ENCODE measurements at places on chromosomes 1 and 21.

GRCh38 chr1:185853739-185854138, 119.5 kb downstream of the HMCN1 start:
- DNase-seq, result no peak

DNA sequence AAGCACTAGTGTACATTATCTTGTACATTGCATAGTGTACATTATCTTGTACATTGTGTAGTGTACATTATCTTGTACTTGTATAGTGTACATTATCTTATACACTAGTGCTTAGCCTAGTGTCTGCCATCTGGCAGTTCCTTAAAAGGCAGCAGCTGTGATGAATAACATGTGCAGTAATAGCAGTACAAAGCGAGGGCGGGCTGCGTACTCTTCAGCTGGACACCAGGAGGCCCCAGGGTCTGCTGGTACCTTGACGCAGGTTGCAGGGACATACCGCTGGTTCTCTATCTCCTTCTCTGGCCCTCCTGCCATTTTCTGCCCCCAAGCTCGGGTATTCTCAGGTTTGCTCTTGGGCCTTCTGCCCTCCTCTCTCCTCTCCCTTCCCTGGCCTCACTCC, 149.6 kb downstream of the SEC16B start:
- no peak for DNase-seq

GRCh38 chr1:209643285-209644020, 8.8 kb downstream of the LAMB3 start:
- no peak for DNase-seq

DNA sequence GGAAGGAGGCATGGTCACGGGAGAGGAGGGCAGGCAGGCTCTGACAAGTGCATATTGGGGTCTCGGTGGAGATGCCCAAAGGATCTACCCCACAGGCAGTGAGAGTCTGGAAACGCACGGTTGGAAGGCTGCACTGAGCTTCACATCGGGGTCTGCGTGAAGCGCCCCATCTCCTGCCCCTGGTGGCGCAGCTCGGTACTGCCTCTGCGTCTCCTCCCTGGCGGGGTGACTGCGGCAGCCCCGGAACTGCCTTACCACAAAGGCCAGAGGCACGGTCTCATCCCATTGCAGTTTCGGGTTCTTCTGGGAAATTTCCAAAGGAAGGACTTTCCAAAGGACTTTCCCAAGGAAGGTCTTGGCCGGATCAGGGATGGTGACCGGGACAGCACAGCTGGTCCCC, 69.2 kb upstream of the AJAP1 start:
- DNase-seq, result no peak

DNA sequence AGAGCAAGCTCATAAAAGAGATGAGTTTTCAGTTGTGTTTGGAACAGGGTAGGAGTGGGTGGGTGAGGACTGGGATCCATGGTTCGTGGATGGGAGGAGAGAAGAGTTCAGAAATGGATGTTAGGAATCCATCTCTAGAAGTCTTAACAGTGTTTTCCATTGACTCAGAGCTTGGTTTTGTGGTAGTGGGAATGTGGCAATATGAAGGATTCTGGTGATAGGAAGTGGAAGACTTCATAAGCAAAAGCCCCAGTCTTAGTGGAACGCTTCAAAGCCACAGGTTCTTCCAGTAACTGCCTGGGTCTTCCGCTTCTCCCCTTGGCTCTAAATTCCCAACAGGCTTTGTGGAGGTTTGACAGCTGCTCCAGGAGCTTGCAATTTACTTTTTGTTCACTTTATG, 167.9 kb downstream of the KCNJ6 start:
- no peak for DNase-seq

GRCh38 chr1:228402641-228403025, 4.0 kb downstream of the TRIM11 start:
- DNase-seq, result no peak

DNA sequence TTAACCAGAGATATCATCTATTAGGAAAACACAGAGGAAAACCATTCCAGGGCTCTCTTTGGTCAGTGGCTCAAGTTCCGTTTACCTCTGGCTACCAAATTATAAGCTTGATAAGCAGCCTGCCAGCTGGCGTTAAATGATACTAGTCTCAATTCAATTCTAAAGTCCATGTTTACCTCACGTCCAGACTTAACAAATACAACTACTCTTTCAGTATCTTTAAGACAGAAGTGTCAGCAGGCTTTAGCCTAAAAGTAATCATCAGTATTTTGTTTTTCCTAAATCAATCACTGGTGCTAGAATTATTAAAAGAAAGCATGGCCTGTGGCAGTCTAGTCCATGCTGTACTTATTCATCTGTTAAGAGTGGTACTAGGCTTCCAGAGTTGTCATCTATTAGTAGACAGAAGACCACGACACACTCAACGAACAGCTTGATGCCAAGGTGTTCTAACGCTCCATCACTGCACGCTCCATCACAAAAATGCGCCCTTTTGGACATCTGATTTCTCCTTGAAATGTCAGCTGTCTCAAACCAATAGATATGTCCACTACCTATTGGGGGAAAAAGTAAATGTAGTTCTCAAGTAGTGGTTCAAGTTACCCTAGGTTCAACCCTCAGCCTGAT, 1.5 kb downstream of the IVNS1ABP start:
- DNase-seq, result no peak

GRCh38 chr21:38768471-38769063, 37.2 kb upstream of the ETS2 start:
- peak; percentile 56 for DNase-seq

DNA sequence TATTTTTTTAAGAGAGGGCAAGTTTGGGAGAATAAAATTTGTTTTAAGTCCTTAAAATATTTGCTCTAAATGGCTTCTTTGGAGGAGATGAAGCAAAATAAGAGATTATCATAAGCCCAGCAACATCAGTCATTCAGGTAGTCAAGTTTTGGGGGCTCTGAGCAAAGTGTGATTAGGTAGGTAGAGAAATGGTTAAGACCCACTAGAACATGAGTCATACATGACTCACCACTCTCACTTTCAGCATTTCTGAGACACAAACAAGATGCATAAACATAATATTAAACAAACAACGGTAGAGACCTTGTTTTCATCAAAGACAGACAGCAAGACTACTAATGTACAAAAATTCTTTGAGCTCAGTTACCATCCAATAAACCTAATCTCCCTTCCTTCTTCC, 272.2 kb downstream of the LMO4 start:
- no peak for DNase-seq

DNA sequence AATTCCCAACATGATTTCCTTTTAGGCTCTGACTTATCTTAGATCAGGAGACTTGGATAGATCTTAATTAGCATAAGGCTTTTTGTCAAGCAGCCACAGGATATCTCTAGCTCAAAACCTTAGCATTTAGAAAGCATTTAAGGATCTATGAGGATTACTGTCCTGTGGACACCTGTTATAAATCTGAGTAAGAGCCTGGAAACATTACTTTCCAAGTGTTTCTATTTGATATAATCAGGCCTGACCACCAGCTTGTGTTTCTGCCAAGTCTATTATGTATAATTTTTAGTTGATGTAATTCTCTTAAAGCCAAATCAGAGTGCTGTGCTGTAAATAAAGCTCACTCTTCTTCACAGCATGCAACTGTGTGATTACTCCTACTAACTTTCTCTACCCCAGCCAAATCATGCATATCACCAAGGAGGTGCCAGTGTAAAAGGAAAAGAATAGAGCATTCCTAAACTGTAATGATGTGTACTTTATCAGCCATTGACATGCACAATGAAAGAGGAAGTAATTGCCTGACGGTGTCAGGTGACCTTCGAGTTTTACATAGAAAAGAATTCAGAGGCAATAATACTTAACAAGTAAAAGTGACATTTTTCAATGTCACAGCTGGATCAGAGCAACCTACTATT, 309.9 kb upstream of the PRMT6 start:
- DNase-seq, result no peak

GRCh38 chr1:214361636-214362035, 80.7 kb downstream of the SMYD2 start:
- DNase-seq, result no peak

DNA sequence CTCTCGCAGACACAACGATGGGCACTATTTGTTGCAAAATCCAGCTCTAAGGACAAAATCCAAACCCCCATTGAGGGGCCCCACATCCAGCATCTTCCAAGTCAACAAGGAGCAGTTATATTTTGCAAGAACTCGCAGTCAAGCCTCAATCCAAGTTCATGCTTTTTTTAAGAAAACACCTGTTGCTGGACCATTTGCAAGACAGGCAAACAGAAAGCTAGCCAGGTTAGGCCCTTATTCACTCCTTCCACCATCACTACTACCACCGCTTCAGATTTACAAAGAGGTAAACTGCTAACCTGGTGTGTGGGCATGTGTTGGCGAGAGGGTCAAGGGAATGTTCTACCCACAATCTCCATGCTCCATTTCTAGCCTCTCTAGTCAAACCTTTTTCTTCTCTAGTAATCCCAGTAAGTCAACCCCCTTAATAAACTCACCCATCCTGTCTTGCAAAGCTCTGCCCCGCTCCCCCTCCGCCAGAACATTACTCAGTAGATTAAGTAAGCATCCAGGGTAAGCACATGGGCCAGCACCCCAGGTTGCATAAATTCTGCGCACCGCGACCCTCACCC, 703 bp downstream of the ERI3 start:
- no peak for DNase-seq

- DNase-seq, result no peak
These were observed 33.2 kb upstream of the BTG2 start for GRCh38 chr1:203271962-203272632.

- DNase-seq, result no peak
These were observed 22.0 kb downstream of the COA6 start for GRCh38 chr1:234395297-234395696.

GRCh38 chr21:46560568-46561444, 44.1 kb downstream of the S100B start:
- no peak for DNase-seq

GRCh38 chr1:111615870-111616715, 3.5 kb upstream of the RAP1A start:
- DNase-seq, result peak; percentile 72

GRCh38 chr1:194466706-194467105, 1280.3 kb upstream of the B3GALT2 start:
- DNase-seq, result no peak

- no peak for DNase-seq
These were observed 109.0 kb downstream of the ESRRG start for GRCh38 chr1:216614011-216614934.

DNA sequence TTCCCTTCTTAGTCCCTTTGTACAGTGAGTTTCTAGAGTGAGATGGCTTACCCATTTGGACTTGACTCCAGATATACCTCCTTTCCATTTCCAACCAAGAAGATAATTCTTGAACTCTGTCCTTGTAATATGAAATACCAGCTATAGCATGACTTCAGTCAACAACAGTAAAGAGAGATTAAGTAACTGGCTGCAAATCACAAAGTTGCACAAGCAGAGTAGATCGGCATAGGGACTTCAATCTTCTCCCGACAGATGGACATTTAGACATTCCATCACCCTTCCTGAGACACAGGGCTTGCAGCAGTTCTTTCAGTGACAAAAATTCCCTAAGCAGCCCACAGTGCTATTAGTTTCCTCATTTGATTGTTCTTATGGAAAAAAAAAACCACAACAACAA, 44.6 kb downstream of the JAK1 start:
- no peak for DNase-seq

GRCh38 chr1:115411371-115412063, 73.5 kb upstream of the NGF start:
- DNase-seq, result no peak

DNA sequence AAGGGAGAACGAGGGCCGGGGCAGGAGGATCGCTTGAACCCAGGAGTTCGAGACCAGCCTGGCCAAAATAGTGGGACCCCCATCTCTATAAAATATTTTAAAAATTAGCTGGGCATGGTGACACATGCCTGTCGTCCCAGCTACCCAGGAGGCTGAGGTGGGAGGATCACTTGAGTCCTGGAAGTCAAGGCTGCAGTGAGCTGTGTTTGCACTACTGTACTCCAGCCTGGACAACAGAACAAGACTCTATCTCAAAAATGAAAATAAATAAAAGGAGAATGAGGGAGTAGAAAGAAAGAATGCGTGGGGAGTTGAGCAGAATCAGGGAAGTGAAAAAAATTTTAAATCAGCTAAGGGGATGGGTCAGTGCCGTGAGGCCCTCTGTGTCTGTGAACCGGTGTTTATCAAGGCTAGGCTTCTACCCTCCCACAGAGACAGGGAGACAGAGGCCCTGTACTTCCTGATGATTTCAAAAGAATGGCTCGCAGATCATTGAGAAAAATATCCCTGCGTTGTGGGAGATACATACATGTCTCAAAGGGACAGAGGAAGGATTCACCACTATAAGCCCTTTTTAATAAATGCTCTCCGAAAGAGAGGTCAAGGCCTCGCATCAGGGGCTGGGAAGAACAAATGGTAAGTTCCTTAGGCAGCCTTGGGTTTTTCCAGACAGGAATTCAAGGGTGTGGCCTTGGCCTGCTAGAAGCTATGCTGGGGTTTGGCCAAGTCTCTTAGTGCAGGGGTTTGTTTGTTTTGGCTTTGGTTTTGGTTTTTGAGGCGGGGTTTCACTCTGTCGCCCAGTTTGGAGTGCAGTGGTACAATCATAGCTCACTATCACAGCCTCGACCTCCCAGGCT, 20.7 kb downstream of the IL10RB start:
- DNase-seq, result no peak

DNA sequence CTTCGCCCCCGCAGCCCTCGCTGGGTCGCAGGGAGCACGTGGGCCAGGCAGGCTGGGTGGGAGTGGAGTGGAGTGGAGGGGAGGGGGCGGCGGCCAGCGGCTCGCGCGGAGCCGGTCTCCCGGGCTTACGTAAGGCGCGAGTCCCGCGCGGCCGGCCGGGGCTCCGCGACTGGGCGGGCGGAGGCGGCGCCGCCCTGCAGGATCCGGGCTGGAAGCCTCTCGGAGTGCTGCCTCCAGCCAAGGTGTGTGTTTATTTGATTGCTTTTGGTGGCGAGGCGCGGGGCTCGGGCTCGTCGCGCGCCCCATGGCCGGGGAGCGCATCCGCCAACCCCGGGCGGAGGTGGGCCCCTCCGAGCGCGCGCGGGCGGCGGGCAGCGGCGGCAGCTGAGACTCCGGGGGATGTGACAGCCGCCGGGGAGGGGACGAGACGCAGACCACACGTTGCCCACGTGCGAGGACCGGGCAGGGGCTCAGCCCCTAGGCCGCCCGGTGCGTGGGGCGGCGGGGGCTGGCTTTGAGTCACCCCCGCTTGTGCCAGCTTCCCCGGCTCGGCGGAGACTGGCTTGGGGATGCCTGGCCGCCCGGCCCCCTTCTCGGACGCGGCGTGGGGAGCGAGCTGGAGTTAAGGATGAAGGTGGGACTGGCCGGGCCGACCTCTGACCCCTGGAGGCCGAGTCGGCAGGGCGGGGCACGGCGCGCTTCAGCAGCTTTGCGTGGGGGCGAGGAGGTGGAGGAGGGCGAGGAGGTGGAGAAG, 402 bp upstream of the AK4 start:
- DNase-seq, result no peak

DNA sequence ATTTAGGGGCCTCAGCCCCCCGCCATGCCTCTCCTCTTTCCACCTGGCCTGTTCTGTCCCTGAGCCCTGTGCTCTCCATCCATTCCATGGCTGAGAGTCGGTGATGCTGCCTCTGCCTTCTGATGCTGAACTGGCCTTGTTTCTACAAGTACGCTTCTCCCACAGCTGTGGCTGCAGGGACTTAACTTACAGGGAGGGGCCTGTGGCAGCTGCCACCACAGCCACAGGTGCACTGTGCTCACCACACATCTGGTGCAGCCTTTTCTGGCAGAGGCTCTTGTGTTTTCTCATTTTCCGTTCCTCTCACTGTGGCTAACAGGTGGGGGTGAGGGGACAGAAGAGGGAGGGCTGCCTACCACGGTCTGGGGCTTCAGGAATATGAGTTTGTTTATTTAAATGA, 4.2 kb downstream of the FMO1 start:
- DNase-seq, result peak; percentile 44

GRCh38 chr1:27592931-27593677, 10.8 kb downstream of the AHDC1 start:
- no peak for DNase-seq

Data from CD4-positive, alpha-beta T cell treated with Interleukin-4 for 1 hour (primary cell).